ENCODE measurements at places on chromosomes 12 and 14. TPM values are rescaled to one million over a fixed set of nuclear protein-coding genes. Genes with fewer than 3 reads are reported as not detected.

Gene ANKRD33
- not detected for total RNA-seq

Gene MYF5
- total RNA-seq: not detected

Gene PRIMA1
- total RNA-seq: 6.1 TPM

Gene SMOC1
- total RNA-seq: 9.8 TPM

Gene SOCS4
- 10.6 TPM for total RNA-seq

Gene CLEC14A
- 33.1 TPM for total RNA-seq

Gene PGF
- 8.3 TPM for total RNA-seq

Gene ACVRL1
- total RNA-seq: 115 TPM

Gene IL23A
- total RNA-seq: not detected

Gene TMEM179
- 7.9 TPM for total RNA-seq

Gene TAS2R42
- not detected for total RNA-seq

Gene MEG3
- 126 TPM for total RNA-seq

Gene ADAMTS20
- total RNA-seq: not detected

Gene FITM1
- total RNA-seq: not detected

Gene PMCH
- total RNA-seq: not detected

Gene HELB
- total RNA-seq: 5.2 TPM

Gene FGD4
- total RNA-seq: 38.3 TPM

All from vagina (tissue), 2 donors.